ENCODE measurements at places on chromosomes 5 and 9.

GRCh38 chr9:89505911-89506310, 8.0 kb upstream of the SEMA4D start:
- DNase-seq: peak; percentile 31

DNA sequence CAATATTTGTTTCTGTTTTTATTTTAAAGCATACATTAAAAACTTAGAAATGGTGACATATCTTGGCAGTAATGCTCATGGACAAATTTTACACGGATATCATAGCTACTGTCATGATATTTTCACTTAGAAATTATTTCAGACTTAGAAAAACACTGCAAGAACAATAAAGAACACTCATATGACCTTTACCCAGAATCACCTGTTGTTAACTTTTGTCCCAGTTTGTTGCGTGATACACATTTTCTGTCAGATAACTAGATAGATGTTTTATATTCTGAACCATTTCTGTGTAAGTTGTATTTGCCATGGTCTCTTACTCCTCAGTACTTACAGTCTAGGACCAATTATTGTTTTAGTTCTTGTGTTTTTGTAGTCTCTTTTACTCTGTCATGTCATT, 3.6 kb upstream of the LRRC70 start:
- DNase-seq: no peak

DNA sequence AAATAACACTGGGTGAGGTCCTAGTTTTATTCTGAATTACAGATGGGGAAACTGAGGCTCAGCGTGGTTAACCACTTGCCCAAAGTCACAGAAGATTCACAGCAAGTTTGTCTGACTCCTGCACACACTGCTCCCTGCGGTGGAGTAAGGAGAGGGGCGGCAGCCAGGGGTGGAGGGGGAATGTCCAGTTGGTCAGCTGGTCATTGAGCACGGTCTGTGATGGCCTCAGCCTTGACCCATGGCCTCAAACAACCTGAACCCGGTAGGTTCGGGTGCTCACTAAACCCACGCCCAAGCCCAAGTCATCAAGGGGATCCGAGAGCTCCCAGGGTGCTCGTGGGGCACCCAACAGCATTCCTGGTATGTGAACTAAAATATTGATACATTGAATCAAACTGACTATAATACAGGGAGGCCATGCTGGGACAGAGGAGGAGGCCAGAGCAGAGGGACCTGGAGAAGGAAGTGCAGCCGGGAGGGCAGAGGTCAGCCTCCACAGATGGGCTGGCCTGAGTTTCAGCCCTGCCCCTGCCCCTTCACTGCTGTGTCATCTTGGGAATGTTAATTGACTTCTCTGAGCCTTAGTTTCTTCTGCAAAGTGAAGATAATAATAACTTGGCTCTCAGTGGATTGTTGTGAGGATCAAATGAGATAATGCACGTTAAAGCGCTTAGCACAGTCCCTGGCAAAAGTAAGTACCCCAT, 3.6 kb upstream of the IL17B start:
- DNase-seq: no peak

DNA sequence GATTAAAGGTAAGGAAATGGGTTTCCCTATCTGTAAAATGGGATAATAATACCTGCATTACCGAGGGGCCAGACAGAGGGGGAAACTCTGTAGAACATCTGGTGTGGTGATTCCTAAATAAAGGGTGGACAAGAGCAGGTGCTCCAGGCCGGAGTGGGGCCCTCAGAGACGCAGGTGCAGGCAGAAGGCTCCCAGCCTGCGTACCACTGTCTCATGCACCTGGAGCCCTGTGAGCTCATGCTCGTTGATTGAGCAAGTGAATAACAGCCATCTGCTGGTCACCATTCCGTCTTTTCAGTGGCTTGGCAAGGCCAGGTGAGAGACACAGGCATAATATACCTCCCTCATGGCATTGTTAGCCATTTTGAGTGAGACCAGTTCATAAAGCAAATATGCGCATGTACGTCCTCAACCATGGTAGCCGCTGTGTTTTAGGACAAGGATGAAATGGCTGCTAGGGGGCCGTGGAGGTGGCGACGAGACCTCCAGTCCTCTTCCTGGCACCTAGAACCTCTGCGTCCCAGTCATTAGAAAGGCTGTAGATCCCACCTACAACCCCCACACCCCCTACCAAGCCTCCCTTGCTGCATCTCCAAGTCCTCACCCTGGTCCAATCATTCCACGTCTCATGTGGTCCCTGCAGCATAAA, 198.0 kb upstream of the MVB12B start:
- DNase-seq: no peak

GRCh38 chr9:98732801-98733200, 24.1 kb upstream of the GABBR2 start:
- DNase-seq: no peak

DNA sequence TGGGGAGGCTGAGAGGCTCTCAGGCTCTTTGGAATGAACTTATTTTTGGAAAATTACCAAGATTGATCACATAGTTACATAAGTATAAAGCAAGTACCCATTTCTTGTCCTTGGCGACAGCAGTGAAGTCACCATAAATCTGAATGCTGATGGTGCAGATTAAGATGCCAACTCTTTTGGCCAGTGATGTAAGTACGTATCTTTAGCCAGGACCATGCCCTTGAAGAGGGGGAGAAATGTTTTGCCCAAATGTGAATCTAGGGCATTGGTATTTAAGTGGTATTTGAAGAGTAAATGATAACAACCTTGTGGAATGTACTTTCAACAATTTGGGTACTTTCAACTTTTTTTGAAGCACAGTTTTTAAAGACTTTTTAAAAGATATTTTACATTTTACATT, 68.2 kb upstream of the RAD23B start:
- DNase-seq: no peak

DNA sequence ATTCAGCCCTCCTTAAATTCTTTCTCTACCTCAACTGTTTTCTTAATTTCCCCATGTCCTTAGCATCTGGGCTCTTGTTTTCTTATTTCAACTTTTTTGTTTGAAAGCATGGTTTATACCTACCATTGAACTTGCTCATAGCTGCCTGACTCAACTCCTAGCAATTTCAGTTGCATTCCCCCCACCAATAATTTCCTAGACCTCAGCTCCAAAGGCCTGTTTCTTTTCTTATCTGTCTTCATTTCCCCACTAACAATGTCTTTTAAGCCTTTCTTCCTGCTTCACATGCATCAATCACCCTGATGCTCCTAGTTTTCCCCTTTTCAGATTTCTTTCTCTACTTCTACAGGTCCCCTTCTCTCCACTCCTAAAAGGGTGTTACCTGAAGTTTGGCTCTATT, 129.7 kb upstream of the PDE4D start:
- DNase-seq: no peak

DNA sequence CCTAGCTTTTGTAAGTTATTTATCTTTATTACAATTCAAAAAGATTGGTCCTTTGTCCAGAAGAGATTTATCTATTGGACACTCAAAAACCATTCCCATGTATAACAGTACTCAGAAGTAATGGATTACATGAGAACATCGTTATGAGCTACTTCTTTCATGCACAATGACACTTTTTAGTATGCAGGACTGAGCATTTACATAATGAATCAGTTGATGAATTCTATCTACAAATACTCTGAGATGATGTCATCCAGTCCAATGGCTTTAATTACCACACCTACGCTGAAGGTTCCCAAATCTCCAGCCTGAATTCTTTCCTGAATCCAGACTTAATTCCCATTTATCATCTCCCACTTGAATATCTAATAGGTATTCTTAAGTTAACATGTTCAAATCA, 75.3 kb downstream of the PTBP3 start:
- no peak for DNase-seq

DNA sequence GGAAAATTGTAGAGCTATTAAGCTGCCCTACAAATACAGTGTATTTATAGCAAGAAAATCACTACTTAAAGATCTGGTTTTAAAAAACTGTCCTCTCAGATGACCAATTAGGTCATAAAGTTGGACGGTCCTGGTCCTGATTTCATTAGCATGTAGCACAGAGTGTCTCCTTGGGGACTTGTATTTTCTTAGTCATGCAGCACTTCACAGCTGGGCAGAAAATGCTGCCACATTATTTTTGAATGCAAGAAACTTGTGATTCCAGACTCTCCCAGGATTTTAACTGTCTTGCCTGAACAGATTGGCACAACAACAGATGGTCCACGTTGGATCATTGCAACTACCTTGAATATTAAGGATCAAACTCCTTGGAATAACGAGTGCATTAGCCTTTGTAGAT, 348.1 kb upstream of the SGCD start:
- DNase-seq: no peak

DNA sequence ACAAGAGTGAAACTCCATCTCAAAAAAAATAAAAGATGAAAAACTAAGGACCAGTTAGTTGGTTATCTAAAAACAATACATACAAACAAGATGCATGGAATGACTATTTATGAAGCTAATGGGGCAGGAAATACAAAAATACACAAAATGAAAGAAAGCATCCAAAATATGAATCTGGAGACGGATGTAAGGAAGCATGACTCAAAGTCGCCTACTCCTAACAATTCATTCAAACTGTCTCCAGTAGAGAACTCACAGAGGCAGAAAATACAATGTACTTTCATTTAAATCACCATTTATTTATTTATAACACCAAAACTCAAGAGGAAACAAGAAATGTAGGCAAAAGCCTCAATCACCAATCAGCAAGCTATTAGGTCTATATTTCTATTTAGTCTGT, 68.4 kb downstream of the SCAI start:
- DNase-seq: no peak

DNA sequence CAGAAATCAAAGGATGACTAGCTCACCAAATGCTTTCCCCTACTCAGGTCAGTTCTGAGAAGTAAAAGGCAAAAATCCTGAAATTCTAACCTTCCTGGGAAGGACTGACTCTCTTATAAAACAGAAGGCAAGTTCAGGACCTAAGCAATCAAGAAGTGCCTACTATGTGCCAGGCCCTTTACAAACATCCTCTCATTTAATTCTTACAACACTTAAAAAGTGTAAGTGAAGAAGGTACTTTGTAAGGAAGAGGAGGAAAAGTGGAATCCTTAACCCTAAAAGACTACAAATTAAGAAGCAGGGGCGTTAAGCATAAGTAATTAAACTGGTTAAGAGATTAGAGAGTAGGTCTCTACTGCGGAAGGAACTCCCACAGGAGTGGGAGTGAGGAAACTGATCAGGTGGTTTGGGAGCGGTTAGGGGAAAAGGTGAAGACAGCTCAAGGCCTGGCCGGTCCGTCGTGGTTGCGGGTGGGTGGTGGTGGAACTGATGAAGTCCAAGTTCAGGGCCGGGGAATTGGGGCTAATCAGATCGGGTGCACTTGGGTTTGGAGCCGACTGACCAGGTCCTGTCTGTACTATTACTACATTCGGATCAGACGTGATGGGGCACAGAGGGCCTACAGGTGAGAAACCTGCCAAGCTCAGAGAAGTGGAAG, 839 bp downstream of the MED27 start:
- peak; percentile 8 for DNase-seq

DNA sequence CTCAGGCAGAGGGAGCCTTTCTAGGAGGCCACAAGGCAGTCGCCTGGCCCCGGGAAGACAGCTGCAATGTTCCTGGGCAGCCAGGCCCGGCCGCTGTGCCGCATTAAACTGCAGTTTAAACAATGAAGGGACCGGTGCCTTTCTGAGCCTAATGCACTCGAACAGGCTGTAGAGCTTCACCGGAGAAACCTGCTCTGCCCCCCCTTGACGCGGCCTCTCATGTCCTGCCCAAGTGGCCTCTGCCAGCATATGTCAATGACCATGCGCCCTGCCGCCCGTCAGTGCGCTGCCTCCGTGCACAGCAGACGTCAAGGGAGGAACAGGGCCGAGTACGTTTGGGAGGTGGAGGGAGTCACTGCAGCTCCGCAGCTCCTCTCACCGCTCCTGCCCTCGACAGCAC, 38.4 kb upstream of the BARHL1 start:
- no peak for DNase-seq

GRCh38 chr9:30628915-30629567, 1755.4 kb upstream of the ACO1 start:
- DNase-seq: no peak

- DNase-seq: no peak
Measured at GRCh38 chr9:91172329-91172728, 189.4 kb downstream of the AUH start.

DNA sequence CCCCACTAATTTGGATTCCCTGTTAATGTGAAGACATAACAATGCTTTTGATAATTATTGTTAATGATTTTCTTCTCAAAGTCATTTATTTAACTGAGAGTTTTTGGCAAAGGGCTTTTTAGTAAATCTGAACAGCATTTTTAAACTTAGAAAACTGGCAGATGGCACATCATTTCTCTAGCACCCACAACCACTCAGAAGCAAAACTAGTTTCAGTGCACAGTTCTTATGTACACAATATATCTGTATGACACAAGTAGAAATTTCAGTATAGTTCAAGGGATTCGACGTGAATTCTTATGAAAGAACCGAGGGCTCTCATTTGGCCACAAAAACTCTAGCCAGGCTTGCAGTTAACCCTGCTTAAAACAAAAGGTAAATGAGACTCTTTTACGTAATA, 231.4 kb upstream of the CDH9 start:
- DNase-seq: no peak

DNA sequence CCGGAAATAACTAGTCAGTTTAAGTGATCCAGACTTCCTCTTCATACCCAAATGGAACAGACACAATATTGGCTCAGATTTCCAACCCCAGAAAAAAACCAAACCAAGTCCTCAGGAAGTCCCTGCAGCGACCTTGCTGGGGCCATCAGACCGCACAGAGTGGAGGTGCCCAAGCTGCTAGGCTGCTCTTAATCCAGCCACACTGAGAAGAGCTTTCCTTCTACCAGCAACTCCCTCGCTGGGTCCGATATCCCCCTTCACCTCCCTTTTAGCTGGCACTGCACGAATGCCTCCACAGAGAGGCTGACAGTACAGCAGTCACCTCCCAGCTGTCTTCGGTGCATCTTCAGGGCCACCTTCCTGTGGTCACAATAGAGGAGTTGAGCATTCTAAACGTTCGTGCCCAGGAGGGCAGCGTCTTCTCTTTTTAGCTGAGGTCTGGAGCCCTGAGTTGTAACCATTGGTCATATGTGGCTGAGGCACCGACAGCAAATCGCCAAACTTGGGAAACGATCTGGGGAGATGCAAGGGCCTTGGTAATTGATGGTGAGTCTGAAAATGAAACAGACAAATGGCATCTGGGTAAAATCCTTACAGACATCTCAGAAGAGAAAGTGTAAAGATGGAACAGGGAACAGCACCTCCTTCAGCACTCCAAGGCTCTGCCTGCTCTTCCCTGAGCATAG, 5.7 kb downstream of the NAIF1 start:
- DNase-seq: no peak

GRCh38 chr5:52800394-52801213, 12.9 kb downstream of the ITGA1 start:
- DNase-seq: peak; percentile 47

DNA sequence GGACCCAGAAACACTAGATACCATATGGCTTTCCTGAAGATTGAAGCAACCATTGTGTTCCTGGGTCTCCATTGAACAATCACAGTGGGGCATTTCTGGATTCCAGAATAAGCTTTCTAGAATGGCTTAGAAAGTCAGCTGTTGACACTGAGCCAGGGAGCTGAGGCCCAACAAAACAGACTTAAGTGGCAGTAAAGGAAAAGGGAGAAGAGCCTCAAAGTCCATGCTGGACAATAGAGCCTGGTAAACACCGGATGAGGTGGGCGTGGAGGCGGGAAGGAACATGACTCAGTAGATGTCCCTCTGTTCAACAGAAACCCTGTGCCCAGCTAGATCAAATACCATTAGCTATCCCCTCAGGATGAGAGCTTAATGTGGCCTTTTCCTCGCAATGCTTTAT, 14.8 kb downstream of the SPARC start:
- DNase-seq: no peak
